ENCODE measurements at places on chromosomes 11 and 22.

GRCh38 chr22:49106096-49106841 is 721.4 kb downstream of the BRD1 start:
- DNase-seq, result no peak

GRCh38 chr11:74615311-74615710 is 22.9 kb downstream of the POLD3 start:
- DNase-seq, result no peak

- DNase-seq, result no peak
Measured at GRCh38 chr11:45774786-45775185, 30.2 kb upstream of the SLC35C1 start.

GRCh38 chr22:23828800-23829680 is 9.8 kb downstream of the DERL3 start:
- no peak for DNase-seq

GRCh38 chr11:66718320-66718971 is 10.6 kb downstream of the SPTBN2 start:
- DNase-seq, result no peak

DNA sequence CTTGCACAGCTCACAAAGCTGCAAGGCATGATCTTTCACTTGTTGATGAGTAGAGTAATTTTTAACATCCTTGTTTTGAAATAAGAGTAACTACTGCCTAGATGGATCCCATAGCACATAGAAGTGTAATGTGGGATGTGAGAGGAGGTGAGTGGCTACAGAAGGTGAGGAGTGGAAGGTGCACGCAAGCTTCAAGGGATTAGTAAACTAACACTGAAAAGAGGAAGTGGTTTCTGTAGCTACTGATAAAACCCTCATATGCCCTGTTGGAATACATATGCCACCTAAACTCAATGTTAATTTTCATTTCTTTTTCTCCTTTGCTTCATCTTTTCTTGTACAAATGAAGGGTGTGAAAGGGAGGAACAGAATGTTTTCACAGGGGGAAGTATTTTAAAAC is 22.0 kb upstream of the CTSC start:
- DNase-seq, result no peak

GRCh38 chr11:90738799-90739198 is 516.0 kb upstream of the CHORDC1 start:
- no peak for DNase-seq

DNA sequence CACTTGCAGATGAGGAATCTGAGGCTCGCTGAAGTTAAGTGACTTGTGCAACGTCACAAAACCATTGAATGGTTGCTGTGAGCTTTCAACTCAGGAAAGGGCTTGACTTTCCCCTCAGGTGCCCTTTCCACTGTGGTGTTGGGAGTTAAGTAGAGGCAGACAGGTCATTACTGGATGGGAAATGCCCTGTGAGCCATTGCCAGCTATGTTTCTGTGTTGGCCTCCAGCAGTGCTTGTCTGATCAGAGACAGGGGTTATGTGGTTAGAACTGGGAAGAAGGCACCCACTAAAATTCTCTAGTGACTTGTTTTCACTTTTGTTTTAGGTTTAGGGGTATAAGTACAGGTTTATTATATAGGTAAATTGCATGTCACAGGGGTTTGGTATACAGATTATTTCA is 96.6 kb downstream of the FDX1 start:
- DNase-seq, result no peak

DNA sequence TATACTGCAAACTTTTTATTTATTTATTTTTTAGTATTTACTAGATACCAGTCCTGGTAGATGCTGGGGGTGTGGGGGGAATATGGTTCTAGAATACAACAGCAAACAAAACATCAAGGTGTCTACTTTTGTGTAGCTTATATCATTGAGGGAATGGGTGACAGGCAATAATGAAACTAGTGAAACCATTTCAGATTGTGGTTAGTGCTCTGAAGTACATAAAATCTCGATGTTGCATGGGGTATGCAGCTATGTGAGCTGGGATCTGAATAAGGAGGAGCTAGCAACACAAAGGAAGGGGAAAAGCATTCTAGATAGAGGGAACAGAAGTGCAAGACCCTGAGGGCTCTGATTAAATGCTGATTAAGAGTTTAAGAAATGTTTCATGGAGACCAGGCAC is 103.5 kb downstream of the WT1 start:
- no peak for DNase-seq

DNA sequence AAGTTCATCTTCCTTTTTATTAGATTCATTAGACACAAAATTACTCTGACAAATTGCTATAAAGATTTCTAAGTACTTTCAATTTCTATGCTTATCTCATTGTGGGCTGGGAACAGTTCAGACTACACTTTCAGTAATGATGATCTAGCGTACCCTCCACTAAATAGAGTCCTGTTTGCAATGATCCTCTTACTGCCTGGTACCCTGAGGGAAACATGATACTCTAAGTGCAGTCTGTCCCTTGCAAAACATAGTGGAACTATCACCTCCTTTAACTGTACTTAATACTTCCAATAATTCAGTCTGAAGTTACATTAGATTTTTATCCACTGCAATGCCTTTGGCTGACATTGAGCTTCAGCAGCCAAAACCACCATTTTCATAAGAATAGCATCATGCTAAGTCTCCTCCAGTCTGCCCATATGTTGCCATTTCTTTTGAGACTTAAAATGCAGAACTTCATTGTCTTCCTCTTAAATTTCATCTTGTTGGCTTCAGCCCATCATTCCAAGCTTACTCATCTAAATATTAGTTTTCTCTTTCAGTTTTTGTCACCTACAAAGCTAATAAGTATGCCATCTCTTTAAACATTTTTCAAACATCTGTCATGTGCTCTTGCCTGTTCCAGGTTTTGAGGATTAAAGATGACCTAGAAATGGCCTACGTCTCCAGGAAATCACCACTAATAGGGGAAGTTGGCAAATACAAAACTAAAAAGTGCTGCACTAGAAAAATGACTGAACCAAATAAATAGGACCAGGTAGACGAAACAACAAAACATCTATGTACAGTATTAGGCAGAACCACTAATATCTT is 55.5 kb downstream of the PAK1 start:
- no peak for DNase-seq

GRCh38 chr11:10371926-10372641 is 67.2 kb downstream of the ADM start:
- no peak for DNase-seq

DNA sequence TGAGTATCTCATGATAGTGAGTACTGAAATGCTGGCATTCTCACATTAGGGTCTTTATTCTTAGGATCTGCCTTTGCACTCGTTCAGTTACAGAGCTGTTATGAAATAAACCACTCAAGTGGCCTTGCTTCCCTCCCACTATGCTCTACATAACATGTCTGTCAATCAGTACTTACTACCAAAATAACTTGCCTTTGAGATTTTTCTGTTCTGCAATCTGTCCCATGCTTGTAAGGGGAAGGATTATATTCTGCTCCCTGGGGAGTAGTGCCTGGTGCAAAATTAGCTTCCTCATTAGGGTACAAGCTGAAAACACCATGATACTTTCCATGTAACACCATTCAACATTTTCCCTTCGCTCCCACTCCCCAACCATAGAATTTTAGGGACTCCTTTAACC is 1.9 kb upstream of the GRAP2 start:
- no peak for DNase-seq

- DNase-seq, result peak; percentile 27
Measured at GRCh38 chr22:39658367-39658766, 87.8 kb downstream of the CACNA1I start.

GRCh38 chr11:58647141-58647699 is 24.8 kb downstream of the CNTF start:
- no peak for DNase-seq

- DNase-seq, result no peak
Measured at GRCh38 chr11:109604481-109605400, 182.8 kb downstream of the C11orf87 start.

DNA sequence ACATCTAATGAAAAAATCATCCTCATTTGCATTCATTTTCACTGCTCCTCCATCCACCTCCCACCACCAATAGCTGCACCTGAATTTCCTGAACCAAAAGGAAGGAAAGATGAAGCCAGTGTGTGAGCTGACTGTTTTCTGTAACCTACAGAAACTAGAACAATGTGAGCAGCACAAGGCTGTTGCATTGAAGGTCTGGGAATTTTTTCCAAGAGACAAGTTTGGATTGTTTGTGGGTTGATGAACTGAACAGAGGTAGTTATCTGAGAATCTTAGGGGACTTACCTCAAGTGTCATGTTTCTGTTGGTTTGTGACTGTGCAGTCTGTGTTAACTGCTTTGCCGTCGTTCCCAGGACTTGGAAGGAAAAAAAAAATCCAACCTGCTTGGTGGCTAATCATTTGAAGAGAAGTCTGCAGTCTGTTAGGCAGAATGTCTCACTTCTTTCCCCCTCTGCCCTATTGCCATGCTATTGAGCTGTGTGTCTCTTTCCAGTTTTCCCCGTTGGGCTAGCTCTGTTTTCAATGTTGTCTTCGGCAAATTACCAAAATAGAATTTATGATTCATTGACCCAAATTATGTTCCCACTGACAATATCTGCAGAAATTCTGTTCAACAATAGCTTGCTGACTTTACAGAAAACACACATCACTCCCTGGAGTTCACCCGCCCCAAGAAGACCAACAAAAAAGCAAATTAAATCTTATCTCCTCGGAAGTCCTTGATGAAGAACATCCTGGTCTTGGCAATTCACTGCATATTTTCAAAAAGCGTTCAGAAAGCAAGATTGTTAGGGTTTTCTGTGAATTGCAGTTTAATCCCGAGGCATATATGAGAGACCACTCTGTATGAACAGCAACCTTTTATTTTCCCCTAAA is 76.0 kb downstream of the SC5D start:
- no peak for DNase-seq

DNA sequence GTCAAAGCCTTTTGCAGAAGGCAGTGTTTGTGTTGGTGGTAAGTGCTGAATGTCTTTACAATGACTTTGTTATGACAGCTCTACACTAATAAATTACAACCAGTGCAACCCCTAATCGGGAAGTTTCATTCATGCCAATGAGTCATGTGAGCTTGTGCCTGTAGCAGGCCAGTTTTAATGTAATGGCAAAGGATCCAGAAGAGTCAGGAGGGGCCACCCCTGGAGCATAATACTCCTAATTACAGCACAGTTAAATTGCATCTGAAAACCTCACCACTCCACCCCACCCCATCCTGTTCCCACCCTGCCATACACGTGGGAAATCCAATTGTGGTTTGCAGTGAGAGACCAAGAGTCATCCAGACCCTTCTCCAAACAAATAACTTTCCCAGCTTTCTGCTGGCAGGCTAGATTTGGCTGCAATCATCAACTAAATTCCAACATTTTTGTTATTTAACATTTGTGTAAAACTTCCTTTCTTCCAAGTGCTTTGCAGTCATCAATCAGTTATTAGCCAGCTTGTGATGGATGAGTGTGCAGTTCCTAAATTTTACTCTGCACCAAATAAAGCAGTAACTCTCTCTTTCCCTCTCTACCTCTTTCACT is 277.3 kb upstream of the FAT3 start:
- DNase-seq, result no peak

DNA sequence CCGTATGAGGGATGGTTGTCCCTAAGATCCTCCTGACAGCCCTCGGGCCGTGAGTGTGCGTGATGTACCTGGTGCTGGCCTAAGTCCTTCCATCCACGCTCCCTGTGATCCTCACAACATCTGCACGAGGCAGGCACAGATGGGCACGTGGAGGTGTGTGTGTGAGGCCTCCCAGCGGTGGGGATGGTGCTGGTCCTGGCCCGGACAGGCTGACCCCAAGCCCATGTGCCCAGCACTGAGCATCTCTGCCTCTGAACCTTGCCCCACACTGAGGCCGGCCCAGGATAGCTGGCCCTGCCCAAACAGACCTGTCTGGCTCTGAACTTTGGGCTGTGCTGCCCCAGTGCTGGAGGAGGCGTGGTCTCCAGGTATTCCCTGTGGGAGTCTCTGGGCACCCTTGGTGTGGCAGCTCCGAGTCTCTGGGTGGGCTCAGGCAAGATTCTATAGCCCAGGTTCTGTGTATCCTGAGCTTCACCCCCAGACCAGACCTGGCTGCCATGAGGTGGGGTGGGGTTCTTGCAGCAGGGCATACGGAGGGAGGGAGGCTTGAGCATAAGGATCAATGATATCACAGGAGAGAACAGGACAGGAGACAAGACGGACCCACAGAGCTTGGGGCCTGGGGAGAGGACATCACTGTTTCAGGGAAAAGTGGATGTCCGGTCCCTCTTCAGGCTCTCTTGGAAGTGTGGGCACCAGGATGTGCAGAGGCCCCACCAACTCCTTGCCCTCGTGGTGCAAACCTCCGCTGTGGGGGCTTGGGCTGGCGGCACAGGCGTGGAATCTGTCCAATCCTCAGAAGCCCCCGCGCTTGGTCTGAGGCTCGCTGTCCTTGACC is 881.8 kb downstream of the BRD1 start:
- DNase-seq, result no peak

- DNase-seq, result no peak
Measured at GRCh38 chr11:115439385-115439784, 64.8 kb downstream of the CADM1 start.

DNA sequence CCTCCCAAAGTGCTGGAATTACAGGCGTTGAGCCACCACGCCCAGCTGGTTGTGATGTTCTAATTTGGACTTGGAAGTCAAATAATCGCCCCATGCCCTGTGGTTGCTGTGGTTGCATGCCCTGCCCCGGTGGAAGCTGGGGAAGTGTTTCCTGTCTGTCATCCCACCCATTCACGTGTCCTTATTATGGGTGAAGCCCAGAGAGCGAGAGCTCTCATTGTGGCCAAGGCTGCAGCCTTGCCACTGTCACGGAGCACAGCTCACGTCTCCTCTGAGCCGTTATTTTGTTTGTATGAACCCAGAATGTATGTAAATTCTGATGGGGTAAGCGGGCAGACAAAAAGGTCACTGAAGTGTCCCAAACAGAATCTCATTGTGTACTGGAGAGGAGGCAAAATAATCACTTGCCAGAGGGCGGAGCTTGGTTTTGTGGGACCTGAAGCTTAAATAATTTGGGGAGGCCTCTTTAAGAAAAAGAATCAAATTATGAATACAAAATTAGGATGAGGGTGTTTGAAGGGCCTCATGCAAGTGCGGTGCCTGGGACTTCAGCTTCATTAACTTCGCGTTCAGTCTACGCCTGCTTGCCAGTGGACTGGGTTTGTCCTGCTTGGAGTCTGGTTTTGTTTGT is 25.8 kb upstream of the TREH start:
- DNase-seq, result peak; percentile 36

GRCh38 chr22:24483976-24484545 is 11.1 kb upstream of the UPB1 start:
- DNase-seq, result no peak

- DNase-seq, result no peak
Measured at GRCh38 chr22:37281646-37282384, 493 bp upstream of the CYTH4 start.

GRCh38 chr11:117000014-117000737 is 98.1 kb downstream of the SIK3 start:
- no peak for DNase-seq
